ENCODE measurements at places on chromosomes 12 and 14.

GRCh38 chr12:66302827-66303169, 505 bp downstream of the HELB start:
- DNase-seq, result no peak

DNA sequence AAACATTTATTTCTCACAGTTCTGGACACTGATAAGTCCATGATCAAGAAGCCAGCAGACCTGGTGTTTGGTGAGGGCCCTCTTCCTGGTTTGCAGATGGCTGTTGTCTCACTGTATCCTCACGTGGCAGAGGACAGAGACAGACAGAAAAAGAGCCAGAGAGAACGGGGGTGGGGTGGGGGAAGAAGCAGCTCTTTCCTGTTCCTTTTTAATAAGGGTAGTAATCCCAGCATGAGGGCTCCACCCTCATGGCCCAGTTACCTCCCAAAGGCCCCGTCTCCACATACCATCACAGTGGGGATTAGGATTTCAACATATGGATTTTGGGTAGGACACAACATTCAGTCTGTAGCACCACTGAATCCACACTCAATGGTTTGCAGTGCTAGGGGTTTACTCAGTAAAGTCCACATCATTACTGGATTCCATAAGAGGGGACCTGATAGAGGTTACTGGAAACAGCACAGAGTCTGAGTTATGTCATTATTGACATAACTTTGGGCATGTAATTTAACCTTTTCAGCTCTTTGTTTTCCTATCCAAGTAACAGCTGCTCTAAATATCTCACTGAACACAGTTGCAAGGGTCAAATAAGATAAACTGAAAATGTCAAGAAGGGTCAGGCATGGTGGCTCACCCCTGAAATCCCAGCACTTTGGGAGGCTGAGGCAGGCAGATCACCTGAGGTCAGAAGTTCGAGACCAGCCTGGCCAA, 53.2 kb downstream of the RPAP3 start:
- DNase-seq, result no peak

GRCh38 chr12:101038289-101038871, 171.7 kb downstream of the SLC5A8 start:
- DNase-seq, result no peak

DNA sequence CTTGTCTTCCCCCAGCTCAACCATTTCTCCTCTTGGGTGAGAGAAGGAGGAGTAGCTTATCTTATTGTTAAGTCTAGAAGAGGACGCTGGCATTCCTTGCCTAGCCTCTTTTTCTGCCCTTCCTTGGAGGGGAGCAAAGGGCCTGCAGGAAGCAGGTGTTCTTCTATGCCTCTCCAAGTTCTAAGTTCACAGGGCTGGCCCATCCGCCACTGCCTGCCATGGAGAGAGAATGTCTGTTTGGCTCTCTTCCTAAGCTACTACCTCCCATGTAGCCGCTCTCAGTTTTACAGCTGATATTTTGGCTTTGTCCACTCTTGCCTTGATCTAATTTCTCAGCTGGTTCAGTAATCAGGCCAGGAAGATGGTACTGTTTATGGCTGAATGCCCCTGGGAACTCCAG, 201.2 kb downstream of the NTF3 start:
- no peak for DNase-seq

DNA sequence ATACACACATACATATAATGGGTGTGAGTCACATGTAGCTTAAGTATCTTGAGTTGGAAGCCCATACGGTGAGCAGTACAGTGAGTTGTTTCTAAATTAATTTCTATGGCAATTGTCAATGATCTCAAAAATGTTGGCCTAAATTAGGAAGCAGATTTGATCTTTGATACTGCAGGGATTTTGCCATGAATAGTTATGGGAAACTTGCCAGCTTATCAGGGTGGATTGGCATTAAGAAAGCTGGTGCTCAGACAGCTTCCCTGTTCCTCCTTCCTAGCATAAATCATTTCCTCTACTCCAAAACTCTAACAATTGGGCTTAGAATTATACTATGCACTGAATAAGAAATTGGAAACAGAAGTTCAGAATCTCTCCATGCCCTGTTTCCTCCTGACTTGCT, 150.9 kb upstream of the FRMD6 start:
- DNase-seq, result no peak

DNA sequence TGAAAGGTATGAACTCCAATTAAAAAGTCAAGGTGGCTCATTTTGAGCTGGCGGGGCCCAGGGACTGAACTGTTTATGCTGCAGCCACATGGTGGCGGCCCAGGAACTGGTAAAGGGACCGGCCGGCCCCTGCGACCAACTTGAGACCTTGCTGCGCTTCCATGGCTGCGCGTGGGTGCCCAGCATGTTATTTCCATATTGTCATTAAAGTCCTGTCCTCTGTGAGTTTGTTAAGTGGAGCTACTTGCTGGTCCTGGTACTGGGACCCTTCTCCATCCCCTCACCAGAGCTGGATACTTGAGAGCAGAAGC, 62.3 kb downstream of the BEGAIN start:
- no peak for DNase-seq

DNA sequence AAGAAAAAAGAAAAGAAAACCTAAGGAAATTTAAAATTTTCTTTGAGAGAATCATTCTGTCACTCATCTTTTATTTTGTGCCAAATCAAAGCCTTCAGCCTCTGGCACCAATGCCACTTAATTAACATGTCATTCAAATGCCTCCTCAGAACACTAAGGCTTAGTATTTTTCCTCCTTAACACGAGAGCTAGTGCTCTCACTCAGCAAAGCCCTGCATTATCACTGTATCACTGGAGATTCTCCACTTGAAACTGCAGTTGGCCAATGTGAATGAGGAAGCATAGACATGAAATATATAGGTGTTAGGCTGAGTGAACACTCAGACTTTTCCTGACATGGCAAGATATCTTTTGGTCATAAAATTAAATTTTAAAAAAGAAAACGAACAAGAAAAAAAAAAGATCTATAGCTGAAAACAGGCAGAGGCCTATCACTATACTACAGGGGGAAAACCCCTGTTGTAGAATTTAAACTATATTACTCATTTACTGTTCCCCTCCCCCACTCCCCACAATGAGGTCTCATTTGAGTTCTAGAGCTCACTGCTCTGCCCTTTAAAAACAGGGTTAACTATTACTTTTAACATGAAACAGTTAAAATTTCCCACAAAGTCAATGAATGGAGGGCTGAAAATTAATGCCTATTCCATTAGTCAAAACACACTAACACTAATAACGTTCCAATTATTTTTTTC, 5.1 kb downstream of the MBIP start:
- peak; percentile 12 for DNase-seq

GRCh38 chr12:114319422-114319821, 86.5 kb downstream of the TBX5 start:
- no peak for DNase-seq

DNA sequence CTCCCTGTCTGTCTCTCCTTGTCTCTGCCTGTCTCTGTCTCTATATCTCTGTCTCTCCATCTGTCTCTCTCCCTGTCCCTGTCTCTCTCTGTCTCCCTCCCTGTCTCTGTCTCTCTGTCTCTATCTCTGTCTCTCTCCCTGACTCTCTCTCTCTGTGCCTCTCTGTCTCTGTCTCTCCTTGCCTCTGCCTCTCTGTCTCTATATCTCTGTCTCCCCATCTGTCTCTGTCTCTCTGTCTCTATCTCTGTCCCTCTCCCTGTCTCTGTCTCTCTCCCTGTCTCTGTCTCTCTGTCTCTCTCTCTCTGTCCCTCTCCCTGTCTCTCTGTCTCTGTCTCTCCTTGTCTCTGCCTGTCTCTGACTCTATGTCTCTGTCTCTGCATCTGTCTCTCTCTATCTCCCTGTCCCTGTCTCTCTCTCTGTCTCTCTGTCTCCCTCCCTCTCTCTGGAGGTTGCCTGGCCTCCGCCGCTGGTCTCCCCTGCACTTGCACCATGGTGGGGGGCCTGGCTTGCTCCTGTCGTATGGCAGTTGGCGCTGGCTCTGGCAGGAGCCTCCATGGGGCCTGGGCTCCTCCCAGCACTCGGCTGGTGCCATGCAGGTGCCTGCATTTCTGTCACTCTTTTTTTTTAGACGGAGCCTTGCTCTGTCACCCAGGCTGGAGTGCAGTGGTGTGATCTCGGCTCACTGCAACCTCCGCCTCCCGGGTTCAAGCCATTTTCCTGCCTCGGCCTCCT, 28.3 kb downstream of the MMP17 start:
- no peak for DNase-seq

GRCh38 chr12:32679920-32680237, 778 bp downstream of the DNM1L start:
- DNase-seq, result no peak

GRCh38 chr12:90260136-90260535, 551.5 kb upstream of the ATP2B1 start:
- no peak for DNase-seq

GRCh38 chr12:82009524-82009923, 250.4 kb upstream of the PPFIA2 start:
- no peak for DNase-seq

GRCh38 chr14:24688030-24688658, 54.2 kb upstream of the GZMB start:
- DNase-seq, result no peak

GRCh38 chr12:81863406-81863805, 104.3 kb upstream of the PPFIA2 start:
- DNase-seq, result no peak

- DNase-seq, result no peak
Observed at GRCh38 chr12:94445662-94446061, 14.0 kb downstream of the CEP83 start.

DNA sequence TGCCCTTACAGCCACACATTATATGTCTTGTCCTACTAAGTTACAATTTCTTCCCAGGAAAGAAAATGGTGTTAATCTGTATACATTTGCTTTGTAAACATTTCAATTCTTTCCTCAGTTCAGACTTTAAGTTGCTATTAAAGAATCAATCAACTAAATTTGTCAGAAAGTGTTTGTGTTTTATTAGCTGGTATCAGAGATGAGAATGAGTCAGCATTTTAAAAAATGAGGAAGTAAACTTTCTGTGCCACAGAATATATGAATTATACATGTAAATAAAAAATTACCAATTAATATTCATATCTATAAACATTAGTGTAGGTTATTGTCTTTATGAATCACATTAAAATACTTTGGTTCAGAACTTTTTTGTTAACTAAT, 82.0 kb downstream of the LMO3 start:
- no peak for DNase-seq

DNA sequence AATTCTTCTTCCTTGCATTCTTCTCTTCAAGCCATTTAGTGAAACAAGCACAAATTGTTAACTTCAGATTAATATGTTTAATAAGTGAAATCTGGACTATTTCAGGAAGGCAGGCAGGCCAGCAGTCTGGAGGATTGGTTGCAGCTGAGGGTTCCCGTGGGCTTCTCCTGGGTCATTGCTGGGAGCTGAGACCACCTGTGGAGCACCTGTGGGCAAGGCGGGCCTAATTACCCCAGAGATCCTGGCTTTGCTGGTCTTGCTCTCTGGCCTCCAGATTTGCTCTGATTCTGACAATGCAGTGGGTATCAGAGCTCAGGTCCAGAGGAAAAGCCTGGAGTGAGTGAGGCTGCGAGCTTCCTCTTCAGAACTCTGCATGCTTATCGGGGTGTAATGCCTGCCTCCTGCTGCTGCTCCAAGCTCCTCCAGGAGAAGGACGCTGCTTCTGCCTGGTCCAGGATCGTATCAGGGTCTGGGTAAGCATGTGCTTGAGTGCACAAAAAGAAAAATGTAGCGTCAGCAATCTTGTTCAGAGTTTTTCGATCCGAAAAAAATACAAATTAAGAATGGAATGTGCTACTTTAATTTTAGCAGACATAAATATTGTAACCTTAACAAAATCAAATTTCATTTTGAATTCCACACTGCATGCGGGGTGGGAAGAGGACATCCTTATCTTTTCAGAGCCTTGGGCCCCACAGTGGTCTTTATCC, 93.8 kb downstream of the TMEM30B start:
- DNase-seq, result no peak

- DNase-seq, result peak; percentile 7
Observed at GRCh38 chr14:52950410-52950897, 396 bp downstream of the FERMT2 start.

DNA sequence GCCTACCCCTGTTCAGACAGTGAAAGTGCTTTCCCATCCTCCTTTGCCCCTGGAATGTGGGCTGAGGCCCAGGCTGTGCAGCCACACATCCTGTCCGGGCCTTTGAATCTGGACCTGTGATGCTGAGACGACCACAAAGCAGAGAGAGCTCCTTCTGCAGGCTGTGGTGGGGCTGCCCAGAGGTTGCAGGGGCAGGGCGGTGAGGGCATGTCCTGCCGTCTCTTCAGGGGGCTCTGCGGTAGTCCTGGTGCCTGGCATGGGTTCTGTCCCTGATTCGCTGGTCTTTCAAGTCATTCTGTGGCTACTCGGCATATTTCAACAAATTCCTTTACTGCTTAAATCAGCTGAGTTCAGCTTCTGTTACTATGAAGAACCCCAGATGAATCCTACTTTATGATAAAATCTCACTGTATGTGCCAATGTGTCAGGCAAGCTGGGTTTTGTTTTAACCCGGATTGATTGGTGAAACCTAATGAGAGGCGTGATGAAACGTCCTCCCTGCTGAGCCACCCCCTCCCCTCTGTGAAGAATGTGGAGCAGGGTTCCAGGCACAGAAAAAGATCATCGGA, 63.4 kb upstream of the DICER1 start:
- no peak for DNase-seq

- DNase-seq, result no peak
Observed at GRCh38 chr12:80567401-80567800, 123.4 kb downstream of the PTPRQ start.

GRCh38 chr12:29244159-29244765, 95.2 kb downstream of the FAR2 start:
- DNase-seq, result no peak

GRCh38 chr14:30521899-30522736, 36.8 kb upstream of the G2E3 start:
- DNase-seq, result no peak

GRCh38 chr12:95214466-95214865, 2.8 kb downstream of the FGD6 start:
- no peak for DNase-seq

- DNase-seq, result no peak
Observed at GRCh38 chr12:57090490-57090889, 1.6 kb downstream of the NAB2 start.

- no peak for DNase-seq
Observed at GRCh38 chr14:21084998-21085853, 13.2 kb downstream of the ZNF219 start.
